ENCODE measurements at places on chromosomes 3 and 15.

- DNase-seq = no peak
These were observed at the start of gene SCN5A for GRCh38 chr3:38649500-38650247. Gene SCN5A (minus strand): TSS chr3:38649687. CDS start chr3:38633307, 16,380 bp downstream.

GRCh38 chr15:79397269-79397910 is 34.7 kb upstream of the MINAR1 start:
- no peak for DNase-seq

GRCh38 chr3:114336122-114336697 is 42.4 kb downstream of the TIGIT start:
- DNase-seq = no peak

GRCh38 chr3:71281280-71281679 is 302.2 kb downstream of the FOXP1 start:
- DNase-seq = no peak

- no peak for DNase-seq
These were observed 1039.2 kb downstream of the ROBO1 start for GRCh38 chr3:78728406-78729145.

- no peak for DNase-seq
These were observed 121.1 kb downstream of the ZNF621 start for GRCh38 chr3:40645883-40646282.

DNA sequence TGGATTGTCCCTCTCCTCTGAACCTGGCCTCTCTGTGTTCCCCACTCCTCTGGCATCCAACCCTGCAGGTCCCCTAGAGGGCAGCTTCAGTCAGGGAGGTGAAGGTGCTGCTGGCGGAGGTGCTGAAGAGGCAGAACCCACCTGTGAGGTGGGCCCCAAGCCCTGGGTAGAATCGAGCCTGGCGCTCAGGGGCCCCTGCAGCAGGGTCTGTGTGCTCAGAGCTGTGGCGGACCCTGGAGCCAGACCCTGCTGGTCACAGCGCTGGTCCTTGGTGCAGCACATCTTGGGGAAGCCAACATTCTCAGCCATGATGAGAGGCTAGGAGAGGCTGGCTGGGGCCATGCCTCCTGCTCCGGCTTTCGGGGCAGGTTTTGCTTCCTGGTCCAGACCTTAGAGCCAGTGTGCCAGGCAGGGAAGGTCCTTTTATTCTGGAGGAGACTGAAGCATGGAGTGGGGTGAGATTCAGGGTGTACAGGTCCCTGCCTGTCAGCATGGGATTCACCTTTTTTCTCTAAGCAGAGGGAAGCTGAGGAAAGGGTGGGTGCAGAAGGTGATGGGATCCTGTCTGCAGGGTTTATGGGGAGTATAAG is 54.7 kb upstream of the TAMM41 start:
- DNase-seq = no peak

DNA sequence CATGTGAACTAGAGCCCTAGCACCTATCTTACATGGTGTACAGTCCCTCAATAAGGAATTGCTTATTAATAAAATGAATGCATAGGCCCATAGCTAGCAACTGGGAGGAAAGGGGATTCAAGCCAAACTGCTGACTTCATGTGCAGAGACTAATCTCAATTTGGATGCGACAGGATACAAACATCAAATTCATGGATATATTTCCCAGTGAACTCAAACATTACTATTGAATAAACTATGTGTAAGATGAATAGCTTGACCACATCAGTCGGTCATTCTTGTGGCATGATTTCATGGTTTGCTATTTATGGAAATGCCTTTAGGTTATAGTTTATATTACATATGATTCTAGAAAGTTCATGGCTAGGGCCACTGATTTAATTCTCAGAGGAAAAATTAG is 268.6 kb upstream of the SLITRK3 start:
- no peak for DNase-seq

DNA sequence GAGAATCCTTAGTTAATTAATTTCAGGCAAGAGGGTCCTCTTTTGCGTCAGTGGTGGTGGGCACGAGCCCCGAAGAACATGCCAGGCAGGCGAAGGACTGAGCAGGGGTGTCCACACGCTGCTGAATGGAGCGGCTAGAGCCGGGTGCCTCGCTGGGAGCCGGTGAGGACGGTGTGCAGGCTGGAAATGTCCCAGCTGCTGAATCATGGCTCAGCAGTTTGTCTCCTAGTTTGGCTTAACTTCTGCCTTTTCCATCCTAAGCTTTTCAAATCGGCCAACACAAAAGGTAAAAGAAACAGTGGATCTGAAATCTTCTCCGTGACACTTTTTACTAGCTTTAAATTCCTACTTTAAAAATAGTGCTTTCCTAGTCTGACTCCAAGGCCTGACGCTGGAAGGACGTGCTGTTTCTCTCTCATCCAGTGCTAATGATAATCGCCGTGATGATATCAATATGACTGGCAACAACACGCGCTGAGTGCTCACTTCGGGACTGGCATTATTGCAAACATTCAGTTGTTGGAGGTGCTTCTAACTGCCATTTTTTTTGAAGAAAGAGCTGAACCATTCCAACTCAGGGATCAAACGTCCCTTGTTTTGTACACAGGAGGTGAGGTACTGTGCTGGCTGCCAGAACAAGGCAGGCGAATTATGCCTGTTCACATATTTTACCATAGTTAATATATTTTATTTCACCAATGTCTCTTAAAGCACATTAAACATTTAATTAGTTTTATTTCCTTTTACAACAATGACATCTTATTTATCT is 19.8 kb downstream of the PCSK6 start:
- DNase-seq = no peak

DNA sequence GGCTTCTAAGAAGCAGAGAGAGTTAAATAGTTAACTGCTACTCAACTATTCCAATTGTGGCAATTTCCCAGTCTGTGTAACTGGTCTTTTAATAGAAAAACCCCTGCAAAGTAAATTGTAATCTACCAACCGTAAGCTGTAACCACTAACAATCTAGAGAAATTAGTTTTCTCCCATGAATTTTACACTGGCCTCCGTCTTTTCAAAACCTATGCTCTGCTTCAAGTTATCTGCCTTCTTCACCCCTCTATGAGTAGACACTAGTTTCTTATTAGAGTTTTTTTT is 42.6 kb downstream of the LRRFIP2 start:
- DNase-seq = no peak

GRCh38 chr15:71654720-71655174 is 155.6 kb upstream of the NR2E3 start:
- DNase-seq = no peak

DNA sequence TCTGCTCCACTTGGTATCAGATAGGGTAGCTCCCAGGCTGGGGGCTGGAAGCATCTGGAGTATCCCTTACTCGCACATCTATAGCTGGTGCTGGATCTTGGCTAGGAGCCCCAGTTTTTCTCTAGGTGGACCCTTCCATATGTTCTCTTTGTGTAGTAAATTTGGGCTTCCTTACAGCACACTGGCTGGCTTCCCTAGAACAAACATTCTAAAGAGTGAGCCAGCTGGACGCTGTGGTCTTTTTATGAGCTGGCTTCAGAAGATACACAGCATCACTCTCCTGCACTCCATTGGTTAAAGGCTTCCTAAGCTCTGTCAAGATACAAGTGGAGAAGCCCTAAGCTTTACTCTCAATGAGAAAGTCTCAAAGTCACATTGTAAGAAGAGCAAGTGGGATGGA is 322.1 kb downstream of the WDR72 start:
- DNase-seq = no peak

GRCh38 chr15:77584201-77584600 is 48.5 kb downstream of the LINGO1 start:
- DNase-seq = no peak

GRCh38 chr15:101614001-101614585 is 38.1 kb downstream of the TM2D3 start:
- DNase-seq = no peak

DNA sequence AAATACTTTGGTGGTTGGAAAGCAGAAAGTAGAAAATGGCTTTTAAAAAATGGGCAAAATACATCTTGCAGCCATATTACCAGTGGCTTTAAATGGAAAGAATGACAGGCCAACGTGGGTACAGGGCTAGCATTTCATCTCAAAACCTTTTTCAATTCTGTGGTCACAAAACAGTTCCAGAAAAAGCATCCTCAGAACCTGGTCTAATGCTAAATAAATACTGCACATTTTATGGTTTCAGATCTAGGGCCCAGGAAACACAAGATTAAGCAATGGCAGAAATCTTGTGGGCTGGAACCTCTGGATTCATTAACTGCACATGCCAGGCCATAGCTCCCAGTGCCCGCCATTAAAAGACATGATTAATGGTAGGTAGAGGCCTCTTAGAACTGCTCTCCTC is 470.2 kb upstream of the RASGRP1 start:
- no peak for DNase-seq

- no peak for DNase-seq
These were observed 485 bp downstream of the CELF6 start for GRCh38 chr15:72319360-72319984.

- no peak for DNase-seq
These were observed 39.6 kb downstream of the C3orf38 start for GRCh38 chr3:88189361-88189810.

GRCh38 chr3:144670571-144670970 is 698.9 kb downstream of the DIPK2A start:
- DNase-seq = no peak

DNA sequence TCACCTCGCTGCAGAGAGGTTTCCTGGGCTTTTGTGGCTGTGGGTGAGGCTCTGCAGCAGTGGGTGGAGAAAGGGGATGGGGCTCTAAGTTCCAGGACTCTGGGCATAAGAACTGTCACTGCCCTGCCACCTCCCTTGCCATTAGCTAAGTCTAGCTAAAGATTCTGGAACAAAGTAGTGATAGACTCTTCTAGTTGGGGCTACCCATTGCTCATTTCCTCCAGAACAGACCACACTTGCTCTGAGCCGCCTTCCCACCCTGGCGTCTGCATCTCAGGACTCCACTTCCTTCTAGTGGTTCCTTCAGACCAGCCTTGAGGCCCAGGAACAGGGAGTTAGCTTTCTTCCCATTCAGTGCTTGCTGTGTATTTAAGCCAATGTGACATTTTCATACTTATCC is 7.5 kb downstream of the ARHGAP31 start:
- no peak for DNase-seq

DNA sequence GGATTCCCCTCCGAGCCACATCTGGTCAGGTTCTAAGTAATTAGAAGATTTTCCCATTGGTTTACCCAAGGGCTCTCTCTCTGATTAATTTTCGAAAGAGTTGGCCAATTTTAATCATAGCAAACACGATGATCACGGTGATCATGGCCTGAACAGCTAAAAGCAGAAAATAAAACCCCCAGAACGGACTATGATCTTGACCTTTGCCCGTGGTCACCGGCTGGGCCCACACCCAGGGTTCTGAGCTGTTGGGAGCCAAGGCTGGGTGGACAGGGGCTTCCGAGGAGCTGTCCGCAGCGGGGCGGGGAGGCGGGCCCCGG is 2.6 kb downstream of the GP5 start:
- no peak for DNase-seq

- DNase-seq = no peak
These were observed 3.3 kb upstream of the SKIC8 start for GRCh38 chr15:78302579-78303312.

DNA sequence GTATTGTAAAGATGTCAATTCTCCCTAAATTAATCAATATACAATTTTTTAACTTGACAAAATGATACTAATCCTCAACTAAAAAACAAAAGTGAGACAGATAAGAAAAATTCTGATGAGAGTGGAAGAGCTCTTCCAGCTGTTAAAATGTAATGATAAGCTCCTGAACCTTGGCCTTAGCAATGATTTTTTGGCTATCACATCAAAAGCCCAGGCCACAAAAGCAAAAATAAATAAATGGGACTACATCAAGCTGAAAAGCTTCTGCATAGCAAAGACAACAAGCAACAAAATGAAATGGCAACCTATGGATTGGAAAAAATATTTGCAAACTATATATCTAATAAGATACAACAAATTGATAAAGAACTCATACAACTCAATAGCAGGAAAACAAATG is 24.0 kb upstream of the SRPRB start:
- DNase-seq = no peak

DNA sequence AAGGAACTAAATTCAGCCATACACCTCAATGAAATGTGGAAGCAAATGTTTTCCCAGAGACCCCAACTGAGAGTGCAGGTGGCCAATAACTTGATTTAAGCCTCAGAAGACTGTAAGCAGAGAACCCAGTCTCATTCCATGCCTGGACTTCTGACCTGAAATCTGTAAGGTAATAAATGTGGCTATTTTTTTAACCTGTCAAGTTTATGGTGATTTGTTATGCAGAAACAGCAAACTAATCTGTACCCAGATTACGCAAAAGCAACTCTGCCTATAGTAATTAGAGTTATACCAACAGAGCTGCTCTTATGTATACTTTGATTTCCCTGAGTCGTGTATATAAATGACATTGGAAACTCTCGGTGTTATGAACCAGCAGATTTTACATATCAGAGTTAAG is 534.0 kb upstream of the NAALADL2 start:
- DNase-seq = no peak

DNA sequence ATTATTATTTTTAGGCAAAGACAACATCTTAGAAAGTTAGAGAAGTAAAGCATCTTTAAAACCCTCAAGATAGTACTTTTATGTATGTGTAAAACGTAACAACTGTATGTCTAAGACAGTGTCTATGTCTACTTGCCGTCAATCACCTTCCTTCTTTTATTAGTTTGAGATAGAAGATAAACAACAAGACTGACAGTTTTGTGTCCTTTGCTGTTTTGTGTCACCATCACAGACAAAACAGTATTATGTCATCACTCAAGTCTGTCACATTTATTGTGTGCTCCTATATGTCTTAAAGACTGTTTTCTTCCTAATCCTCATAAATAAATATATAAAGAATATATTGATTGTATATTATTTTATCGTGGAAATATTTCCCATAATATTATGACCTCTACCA is 908.3 kb downstream of the CADM2 start:
- no peak for DNase-seq
